ENCODE measurements at places on chromosomes 1 and 21.

DNA sequence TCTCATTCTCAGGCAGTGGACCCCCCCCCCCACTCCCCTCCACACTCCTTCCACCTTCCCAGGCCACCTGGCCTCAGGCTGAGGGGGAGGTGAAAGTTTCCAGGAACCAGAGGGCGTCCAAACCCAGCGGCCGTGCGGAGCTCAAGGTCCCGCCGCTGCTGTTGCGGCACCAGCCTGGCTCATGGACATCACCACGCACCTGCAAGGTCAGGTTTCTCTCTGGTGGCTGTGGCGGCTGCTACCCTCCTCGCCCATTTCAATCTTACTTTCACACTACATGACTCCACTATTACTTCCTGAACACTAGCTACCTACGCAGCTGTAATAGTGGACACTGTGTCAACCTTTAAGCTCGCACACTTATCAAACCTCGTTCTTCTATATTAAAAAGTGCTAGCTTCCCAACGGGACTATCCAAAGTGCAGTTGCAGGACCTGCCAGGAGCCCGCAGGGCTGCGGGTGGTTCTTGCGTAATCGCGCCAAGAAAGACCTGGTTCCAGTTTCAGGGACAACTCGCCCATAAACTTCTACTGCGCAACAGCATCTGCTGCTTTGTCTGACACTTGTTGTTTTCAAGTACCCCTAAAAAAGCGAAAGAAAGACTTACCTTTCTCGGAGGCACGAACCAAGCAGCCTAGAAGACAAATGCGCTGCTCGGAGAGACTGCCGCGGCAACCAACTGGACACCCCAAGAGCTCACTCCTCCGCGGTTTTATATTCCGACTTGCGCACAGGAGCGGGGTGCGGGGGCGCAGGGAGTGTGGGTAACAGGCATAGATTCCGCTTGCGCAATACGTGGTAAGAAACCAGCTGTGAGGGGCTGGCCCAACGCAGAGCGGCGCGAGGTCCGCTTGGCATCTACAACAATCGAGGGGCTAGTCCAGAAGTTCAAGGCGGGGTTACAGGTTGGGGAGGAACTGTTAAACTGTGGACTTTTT lies at the start of gene DIRAS3:
Gene DIRAS3 (minus strand): TSS at position 687 of the 938 bp plus-strand sequence. CDS start 3,330 bp downstream, outside the sequence.
- peak; percentile 87 for DNase-seq

- peak; percentile 97 for DNase-seq
These were observed 6.4 kb downstream of the SELENON start for GRCh38 chr1:25806418-25806817.

DNA sequence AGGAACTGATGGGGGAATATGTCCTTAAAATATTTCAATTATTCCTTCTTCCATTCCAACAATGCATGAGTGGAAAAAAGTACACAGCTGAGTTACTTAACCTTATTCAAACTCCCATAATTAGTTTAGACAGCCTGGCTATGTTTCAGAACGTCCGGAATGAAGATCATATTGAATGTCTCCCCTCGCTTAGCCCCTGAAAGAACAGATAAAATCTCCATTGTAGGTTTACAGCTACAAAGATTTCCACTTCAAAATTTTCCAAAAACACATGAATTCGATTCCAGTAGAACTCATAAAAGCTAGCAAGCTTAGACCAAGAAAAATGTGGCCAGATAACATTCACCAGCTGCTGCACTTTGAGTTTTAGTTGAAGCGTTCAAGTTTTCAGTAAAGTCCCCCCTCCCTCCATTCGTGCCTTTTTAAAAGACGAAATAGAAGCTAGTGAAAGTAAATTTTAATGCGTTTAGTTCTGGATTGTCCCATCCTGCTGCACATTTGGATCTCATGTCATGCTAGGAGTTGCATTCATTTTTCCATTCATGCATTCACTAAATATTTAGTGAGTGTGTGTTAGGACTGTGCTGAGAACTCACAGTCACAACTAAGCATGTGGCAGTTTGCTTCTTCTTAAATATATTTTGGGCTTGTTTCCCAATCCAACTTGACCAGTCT lies 29.4 kb upstream of the SSX2IP start:
- no peak for DNase-seq

DNA sequence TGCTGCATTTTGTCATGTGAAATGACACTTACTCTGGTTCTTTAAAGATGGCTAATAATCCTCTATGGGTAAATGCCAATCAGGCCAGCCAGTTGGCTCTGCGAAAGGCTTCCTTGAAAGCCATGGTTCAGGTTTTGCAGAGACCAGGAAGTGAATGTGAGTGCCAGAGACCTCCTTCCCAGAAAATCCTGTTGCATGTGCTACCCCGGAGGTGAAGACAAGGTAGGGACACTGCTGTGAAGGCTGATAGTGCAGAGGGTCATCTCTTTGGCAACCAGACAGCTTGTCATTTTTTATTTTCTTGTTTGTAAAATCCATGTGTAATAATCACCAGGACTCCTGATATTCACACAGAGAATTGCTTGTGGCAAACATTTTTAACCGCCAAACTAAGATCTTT lies 18.7 kb downstream of the LRRC8D start:
- DNase-seq = no peak

GRCh38 chr1:150053926-150054325 lies 13.7 kb upstream of the VPS45 start:
- DNase-seq = no peak

DNA sequence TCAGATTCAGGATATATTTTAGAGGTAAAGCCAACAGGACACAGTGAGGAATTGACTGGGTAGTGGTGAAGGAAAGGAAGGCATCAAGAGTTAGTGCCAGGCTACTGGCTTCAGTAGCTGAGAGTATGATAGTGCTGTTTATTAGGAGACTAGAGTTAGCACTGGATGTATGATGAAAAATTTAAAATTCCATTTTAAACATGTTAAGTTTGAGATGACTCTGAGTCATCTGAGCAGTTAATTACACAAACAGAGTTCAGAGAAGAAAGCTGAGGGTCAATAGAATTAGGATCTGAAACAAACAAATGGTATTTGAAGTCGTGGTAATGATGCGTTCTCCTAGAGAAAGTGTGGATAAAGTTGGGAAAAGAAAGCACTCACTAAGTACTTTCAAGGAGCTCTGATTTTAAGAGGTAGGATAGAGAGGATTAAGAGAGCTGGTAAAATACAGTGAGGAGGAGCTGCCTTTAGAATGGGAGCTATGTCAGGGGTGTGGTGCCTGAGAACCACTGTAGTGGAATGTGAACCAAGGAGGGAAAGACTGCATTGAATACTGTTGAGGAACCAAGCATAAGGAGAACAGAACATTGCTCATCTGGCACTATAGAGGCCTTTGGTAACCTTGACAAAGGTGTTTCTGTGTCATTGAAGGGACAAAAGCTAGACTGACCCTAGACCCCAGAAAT lies 21.7 kb upstream of the SHCBP1L start:
- DNase-seq = no peak

GRCh38 chr1:211327346-211327921 lies 801 bp downstream of the TRAF5 start:
- peak; percentile 95 for DNase-seq

GRCh38 chr1:13587256-13588030 lies 3.8 kb downstream of the PDPN start:
- peak; percentile 41 for DNase-seq

All from osteoblast (primary cell).